ENCODE measurements at places on chromosomes 11 and 22.

- no peak for DNase-seq
These were observed 12.9 kb downstream of the MICAL2 start for GRCh38 chr11:12123273-12123672.

DNA sequence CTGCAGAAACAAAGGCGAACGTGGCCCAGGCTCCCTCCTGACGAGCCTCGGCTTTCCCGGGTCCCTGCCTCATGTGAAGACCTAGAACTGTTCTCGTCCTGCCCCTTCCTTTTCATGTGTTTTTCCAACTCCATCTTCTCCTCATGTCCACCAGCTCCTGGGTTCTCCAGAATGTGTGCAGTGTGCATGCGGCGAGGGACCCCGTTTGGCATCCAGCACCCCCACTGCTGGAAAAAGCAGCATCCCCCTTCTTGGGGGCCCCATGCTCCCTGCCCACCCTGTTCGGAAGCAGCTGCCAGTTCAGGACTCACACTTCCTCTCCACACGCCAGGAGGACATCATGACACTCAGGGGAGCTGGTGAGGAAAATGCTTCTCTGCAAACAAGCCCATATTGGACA lies 313.5 kb downstream of the BRD1 start:
- DNase-seq = no peak

- DNase-seq = no peak
These were observed 6.7 kb downstream of the BRD1 start for GRCh38 chr22:49820984-49821383.

DNA sequence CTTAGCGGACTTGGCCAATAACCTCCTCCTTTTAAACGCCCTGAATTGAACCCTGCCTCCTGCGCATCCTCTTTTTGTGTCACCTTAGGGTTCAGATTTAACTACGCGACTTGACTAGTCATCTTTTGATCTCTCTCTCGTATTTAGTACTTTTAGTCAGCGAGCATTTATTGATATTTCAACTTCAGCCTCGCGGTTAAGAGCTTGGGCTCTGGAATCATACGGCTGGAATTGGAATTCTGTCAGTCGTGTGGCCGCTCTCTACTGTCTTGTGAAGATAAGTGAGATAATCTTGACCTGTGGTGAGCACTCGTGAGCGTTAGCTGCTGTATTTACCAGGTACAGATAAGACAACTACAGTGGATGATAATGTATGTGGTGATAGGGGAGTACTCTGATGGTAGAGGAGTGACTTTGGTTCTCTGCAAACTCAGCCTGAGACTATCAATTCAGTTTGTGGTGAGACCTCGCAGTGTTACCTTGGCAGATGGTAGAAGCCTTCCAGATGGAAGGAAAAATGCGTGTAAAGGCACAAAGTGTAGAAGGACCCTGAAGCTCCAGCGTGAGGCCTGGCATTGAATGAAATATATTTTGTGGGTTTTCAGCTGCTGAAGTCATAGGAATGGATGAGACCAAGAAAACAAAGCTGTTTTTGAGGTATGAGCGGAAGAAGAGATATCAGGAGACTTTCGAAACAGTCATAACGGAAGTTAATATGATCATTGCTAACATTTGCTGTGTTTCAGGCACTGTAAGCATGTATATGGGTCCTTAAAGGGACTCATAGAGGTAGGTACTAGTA lies 682 bp downstream of the ATM start:
- no peak for DNase-seq

DNA sequence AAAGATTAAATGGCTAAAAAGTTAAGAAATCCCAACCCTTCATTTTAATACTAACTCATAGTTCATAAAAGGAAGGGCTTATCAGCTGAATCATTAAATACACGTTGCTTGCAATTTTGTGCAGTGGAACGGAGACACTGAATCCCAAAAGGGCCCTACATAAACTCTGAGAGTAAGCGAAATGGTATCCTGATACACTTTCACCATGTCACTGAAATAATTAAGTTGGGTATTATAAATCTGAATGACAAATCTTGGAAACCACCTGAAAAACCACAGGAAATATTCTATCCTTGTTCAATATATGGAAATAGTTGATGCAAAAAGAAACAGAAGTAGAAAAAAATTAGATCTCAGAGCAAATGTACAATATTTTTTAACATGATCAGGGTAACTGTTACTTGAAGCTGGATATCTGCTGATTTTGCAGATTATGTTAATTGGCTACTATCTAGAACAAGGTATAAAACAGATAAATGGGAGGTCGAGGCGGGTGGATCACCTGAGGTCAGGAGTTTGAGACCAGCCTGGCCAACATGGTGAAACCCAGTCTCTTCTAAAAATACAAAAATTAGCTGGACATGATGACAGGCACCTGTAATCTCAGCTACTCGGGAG lies 55.1 kb downstream of the MAML2 start:
- DNase-seq = no peak

DNA sequence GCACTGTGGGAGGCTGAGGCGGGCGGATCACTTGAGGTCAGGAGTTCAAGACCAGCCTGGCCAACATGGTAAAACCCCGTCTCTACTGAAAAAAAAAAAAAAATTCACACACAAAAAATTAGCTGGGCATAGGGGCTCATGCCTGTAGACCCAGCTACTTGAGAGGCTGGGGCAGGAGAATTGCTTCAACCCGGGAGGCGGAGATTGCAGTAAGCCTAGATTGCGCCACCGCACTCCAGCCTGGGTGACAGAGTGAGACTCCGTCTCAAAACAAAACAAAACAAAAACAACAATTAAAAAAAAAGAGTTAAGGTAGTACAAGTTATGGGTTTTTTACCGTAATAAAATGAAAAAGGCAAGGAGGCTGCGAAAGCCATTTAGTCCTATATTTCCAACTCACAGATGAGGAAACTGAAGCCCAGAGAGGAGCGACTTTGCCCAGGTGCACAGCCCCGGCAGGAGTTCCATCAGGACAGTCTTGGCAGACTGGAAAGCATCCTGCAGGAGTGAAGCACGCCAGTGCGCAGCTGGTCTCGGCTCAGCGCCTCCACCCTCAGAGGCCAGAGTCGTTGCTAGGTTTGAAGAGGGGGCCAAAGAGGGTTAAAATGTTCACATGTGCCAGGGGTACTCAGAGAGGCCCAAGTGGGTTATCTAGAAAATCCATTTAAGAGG lies 3.8 kb upstream of the FADS3 start:
- DNase-seq = no peak
